ENCODE measurements at places on chromosomes 2 and 18.

- DNase-seq, result no peak
These were observed 289.0 kb downstream of the PIEZO2 start for GRCh38 chr18:10860382-10860781.

DNA sequence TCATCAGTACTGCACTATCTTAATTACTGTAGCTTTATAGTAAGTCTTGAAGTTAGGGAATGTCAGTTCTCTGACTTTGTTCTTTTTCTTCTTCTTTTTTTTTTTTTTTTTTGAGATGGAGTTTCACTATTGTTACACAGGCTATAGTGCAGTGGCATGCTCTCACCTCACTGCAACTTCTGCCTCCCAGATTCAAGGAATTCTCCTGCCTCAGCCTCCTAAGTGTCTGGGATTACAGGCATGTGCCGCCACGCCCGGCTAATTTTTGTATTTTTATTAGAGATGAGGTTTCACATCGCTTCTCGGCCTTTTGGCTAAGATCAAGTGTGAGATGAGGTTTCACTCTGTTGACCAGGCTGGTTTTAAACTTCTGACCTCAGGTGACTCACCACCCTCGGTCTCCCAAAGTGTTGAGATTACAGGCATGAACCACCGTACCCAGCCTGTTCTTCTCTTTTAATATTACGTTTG, 41.9 kb upstream of the TANC1 start:
- no peak for DNase-seq

DNA sequence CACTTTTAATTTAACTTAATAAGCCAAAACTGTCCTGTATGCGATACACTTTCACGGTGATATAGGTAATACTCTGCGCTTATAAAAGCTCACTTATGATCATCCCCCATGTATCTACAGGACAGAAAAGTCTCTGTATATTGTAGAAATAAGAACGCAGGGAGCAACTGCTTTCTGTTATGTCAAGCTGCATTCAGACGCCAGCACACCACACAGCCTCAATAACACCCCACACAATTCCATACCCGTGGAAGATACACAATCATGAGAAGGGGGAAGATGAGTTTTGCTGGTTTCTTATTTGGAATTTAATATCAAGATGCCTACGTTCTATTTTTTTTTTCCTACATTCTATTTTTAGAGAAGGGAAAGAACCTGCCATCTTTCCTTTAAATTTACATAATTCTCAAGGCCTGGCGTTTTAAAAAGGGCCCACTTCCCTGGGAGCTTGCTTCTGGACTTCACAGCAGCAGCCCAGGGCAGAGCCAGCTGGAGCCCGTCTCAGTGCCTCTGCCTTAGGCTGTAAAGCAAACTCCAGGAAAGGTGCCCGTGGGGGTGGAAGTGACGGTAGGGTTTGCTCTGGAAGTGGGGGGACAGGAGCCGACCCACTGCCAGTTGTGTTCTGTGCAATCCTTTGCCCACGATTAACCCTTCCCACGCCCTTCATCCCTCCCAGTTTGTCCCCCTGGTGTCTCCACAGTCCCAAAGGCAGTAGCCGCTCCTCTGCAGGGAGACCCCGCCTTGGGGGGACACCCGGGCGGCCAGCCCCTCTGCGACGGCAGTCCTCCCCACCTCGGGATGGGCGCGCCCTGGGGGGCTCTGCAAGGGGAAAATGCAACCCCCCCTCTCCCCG, 5.3 kb downstream of the PTGR3 start:
- no peak for DNase-seq

GRCh38 chr2:71824436-71824835, 323.2 kb downstream of the CYP26B1 start:
- no peak for DNase-seq

GRCh38 chr18:48321121-48321520, 88.1 kb downstream of the ZBTB7C start:
- DNase-seq, result no peak
